ENCODE measurements at places on chromosomes 2 and 18.

DNA sequence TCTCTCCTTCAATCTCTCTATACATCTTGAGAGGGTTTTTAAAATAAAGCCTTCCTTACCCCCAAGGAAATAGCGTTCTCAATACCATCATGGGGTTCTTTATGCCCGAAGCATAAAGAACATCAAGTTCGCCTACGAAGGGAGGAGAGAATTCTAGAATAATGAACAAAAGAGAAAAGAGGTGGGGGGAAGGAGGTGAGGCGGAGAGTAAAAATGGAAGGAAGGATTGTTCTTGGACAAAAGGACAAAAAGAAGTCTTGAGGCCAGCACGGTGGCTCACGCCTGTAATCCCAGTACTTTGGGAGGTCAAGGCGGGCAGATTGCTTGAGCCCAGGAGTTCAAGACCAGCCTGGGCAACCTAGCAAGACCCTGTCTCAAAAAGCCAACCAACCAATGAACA, 319.8 kb upstream of the NCKAP5 start:
- DNase-seq, result no peak

- no peak for DNase-seq
Measured at GRCh38 chr2:233210843-233211547, 40.5 kb upstream of the ATG16L1 start.

GRCh38 chr2:21069746-21070340, 26.0 kb upstream of the APOB start:
- no peak for DNase-seq

DNA sequence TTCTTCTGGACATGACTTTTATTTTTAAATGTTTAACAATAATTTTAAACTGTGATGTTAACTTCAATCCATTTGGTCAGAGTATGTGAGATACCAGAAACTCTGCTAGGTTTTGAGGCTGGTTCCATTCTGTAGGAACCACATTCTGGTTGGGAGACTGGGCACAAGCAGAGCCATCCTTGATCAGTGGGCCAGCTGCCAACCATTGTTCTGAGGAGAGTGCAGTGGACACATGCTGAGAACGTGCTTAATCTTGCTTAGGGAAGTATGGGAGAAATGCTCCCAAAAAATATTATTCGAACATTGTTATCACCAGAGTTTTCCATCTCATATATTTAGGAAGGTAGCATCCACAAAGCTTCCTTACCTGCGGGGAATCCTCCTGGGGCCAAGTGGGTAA, 155.8 kb downstream of the RTN4 start:
- no peak for DNase-seq

- no peak for DNase-seq
Measured at GRCh38 chr2:16228951-16229350, 288.6 kb downstream of the MYCN start.

- DNase-seq, result no peak
Measured at GRCh38 chr2:181818840-181819239, 72.7 kb upstream of the ITPRID2 start.

DNA sequence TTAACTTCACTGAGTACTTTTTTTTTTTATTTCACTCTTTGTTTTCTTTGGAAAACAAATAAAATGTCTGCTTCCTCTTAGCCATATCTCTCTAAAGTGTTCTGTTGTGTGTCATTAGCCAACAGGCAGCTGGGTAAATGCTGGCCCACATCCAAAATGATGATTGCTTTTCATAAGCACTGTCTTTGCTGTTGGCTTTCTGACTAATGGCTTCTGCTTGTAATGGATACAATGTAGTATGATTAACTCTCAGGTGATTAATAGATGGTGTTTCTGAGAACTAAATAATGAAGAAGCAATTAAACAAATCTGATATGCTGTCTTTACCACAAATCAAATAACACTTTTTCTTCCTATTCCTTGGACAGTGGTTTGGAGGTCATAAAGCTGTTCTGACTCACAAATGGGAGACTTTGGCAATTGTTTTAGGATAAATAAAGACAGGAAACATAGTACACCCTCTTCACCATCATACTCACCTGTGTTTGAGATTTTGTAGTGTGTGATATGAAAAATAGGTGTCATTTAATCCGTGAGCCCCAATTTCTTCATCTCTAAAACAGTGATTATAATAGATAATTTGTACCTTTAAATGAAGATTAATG, 888.4 kb downstream of the TSN start:
- DNase-seq, result no peak

- DNase-seq, result no peak
Measured at GRCh38 chr2:46163804-46164528, 133.2 kb upstream of the EPAS1 start.

DNA sequence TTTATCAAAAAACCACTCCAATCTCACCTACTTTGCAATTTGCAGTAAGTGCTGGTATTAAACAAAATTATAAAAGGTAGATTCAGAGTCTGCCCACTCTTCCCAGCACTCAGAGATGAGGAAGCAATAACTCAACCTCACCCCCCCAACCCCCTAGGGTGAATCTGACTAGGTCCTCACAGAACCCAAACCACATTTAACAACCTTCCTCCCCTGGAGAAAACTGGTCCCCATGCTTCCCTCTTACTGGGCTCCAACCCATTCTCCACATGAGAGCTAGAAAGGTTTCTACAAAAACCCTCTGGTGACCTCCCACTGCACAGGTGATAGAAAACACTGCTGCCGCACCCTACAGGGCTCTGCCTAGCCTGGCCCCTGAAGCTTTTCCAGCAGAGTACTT, 40.5 kb upstream of the BMP10 start:
- no peak for DNase-seq

- DNase-seq, result no peak
Measured at GRCh38 chr2:200625958-200626363, 40.1 kb downstream of the AOX1 start.

GRCh38 chr2:168655207-168655606, 147.2 kb upstream of the NOSTRIN start:
- no peak for DNase-seq

DNA sequence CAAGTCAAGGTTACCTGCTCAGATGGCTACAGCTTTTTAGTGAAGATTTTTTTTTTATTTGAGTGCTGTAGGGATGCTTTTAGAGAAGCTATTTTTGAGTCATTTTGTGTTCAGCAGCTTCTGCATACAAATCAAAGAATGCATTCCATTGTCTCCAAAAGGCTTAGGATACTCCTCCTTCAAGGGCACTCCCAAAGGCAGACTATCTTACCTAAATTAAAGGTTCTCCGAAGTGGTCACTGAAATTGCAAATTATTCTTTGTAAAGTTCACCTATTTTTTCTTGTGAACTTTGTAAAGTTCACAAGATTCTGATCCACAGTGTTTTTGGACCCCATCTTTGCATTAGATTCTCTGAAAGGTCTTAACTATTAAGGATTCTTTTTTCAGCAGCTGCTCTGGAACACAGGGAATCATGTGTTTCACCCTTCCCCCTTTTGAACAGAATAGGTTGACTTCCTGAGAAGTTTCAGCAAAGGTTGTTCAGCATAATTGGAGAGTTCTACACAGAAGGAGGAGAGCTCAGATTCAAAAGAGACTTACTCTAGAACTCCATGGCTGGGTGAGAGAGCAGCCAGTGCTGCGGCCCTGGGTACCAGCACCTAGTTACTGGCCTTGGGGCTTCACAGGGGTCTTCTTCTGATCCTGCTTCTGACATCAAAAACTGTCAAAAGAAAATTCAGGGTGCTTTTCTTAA, 14.5 kb downstream of the CLIP4 start:
- no peak for DNase-seq

- no peak for DNase-seq
Measured at GRCh38 chr18:79224381-79224780, 155.2 kb downstream of the ATP9B start.

DNA sequence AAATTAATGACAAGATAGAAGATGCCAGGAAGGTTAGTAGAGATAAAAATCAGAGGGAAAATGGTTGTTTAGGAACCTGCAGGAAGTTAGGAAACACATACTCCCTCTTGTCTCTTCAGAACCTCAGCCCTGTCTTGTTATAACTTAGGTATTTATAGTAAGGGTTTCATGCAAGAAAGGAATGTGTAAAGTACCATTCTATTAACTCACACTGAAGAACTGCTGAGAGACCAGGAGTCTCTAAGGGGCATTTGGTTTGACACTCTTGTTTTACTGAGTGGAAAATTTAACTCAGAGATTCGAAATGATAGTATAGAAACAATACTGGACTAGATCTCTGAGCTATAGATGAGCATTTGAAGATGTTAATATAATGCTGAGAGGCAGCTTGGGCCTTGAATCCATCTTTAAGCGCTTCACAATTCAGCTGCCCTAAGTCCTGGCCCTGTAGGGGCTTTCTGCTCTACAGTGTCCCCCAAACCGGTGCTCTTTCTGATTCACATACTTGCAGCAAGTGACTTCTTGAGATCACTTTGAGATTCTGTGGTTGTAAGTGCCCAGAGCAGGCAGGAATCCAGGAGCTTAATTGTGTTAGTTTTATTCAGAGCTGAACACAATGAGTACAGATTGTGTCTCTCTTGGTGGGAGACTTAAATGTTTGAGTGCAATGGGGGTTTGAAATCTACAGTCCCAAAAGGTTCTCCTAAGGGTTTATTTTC, 235.0 kb upstream of the RGPD4 start:
- no peak for DNase-seq

DNA sequence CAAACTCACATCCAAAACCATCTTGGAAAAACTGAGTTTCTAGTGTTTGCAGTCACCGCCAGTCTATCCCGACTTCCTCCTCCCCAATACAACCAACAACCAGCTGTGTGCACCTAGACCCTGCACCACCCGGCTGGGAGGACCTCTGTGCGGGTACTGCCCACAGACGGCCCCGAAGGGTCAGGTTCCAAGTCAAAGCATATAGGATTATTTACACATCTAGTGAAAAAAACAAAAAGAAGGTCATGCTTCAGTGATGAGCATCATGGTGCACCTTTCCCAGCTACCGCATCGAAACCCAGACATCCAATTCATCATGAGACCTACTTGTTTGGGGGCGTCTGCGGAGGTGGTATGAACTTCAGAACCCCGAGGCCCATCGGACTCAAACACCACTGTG, 124.8 kb downstream of the ZNF516 start:
- no peak for DNase-seq

GRCh38 chr18:28342231-28342630, 165.3 kb upstream of the CDH2 start:
- DNase-seq, result no peak

- DNase-seq, result peak; percentile 36
Measured at GRCh38 chr2:195657634-195658540, 861 bp downstream of the SLC39A10 start.

DNA sequence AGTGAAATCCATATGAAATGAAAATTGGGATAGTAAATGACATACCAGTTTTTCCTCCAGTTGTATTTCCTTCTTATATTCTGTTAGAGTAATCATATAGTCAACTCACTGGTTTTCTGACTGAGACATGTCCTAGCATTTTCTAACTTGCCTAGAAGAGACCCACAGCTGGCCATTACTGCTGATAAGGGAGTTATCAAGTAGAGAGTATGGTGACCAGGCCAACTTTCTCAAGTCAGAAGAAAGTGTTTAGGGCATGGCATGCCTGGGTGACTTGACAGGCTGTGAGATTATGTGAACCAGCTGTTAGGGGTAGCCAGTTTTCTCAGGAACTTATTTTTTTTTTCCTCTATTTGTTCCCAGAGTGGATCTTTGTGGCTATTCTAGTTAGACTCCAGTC, 81.2 kb downstream of the GPD2 start:
- no peak for DNase-seq

- DNase-seq, result no peak
Measured at GRCh38 chr2:158748926-158749590, 46.1 kb upstream of the DAPL1 start.

DNA sequence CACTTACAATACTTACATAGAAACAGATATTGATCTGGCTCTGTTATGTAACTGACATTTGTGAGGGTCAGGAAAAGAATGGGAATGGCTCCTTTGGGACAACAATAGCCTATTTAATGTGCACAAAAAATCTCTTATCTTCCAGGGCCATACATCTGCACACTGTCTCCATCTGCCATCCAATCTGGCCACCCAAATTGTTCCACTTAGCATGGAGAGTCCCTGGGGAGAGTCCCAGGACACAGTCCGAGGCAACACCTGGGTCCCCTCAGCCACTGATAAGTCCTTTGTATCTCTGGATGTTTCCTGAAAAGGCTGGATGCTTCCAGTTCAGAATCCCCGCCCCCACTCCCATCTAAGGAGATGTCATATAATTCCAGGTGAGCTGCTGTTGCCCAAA, 274.2 kb upstream of the NCKAP5 start:
- no peak for DNase-seq

GRCh38 chr2:158443606-158444005, 12.9 kb downstream of the CCDC148 start:
- DNase-seq, result no peak

- DNase-seq, result no peak
Measured at GRCh38 chr2:232980683-232981082, 32.4 kb downstream of the NGEF start.

DNA sequence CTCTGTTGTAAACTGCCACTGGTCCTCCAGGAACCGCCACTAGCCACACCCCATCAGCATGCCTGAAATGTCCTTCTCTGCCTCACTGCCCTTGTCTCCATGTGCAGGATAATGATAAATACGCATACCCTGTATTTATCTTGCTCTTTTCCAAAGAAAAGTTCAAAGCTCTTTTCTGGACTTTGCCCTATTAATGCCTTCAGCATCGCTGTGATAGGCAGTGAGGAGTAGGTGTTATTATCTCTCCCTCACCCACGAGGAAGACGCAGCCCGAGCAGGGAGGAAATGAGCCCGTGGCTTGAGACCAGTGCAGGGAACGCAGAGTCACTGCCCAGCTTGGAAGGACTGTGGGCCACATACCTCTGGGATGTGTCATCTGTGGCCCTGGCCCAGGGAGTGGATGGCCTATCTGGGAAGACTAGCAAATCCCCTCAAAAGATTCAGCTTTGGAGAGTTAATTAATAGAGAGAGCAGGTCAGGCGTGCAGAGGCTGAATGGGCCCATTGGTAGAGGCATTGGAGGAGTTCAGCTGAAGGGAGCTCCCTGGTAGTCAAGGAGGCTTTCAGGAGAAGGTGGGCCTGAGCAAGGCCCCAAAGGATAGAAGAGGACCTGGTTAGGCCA, 39.5 kb upstream of the MCFD2 start:
- no peak for DNase-seq

DNA sequence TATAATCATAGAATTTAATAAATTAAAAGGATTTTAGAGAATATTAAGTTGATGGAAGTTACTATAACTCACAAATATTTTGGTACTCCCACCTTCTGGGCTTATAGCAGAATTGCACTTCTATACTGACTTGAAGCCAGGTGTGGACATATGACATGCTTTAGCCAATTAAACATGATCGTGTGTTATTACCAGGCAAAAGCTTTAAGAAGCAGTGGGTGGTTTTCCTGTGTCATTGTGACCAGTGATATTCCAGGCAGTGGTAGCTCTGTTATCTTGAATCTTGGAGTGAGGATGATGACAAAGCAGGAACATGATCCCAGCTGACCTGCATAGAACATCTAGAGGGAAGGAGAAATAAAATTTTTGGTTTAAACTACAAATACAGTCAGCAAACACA, 370.9 kb upstream of the ZEB2 start:
- no peak for DNase-seq

- DNase-seq, result no peak
Measured at GRCh38 chr2:159349674-159350299, 63.3 kb upstream of the WDSUB1 start.

GRCh38 chr2:202944408-202944807, 32.3 kb downstream of the CARF start:
- no peak for DNase-seq

GRCh38 chr2:144452169-144452988, 67.5 kb downstream of the ZEB2 start:
- no peak for DNase-seq

Data from stimulated activated CD4-positive, alpha-beta T cell treated with anti-CD3 and anti-CD28 coated beads, Interleukin-1b, Interleukin-23, amount 100 ng/mL, for 1 hour (primary cell).